ENCODE measurements at places on chromosomes 3 and 15.

DNA sequence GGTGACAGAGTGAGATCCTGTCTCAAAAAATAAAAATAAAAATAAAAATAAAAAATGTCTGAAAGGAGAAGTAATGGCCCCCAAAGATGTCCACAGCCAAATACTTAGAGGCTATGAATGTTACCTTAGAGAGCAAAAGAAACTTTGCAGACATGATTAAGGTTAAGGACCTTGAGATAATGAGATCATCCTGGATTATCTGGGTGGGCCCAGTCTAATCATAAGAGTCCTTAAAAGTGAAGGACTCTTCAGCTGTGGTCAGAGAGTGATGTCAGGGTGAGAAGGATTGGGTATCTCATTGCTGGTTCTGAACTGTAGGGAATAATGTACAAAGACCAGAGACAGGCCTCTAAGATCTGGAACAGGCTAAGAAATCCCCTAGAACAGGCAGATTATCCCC lies 84.9 kb upstream of the POU1F1 start:
- no peak for DNase-seq

DNA sequence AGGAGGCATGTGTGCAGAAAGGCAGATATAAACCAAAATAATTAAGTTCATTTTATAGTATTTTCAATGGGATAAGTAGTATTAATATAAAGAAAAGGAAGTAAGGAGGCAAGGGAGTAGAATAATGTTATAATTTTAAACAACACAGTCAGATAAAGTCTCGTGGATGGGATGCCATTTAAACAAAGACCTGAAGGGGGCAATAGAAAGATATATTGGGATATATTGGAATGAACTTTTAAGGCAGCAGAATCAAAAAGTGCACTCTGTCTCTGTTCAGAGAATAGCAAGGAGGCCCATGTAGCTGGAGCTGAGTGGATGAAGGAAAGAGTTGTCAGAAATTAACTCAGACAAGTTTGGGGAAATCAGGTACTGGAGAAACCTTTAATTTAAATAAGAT lies 158.7 kb downstream of the CGGBP1 start:
- DNase-seq: peak; percentile 1

- peak; percentile 18 for DNase-seq
Observed at GRCh38 chr15:64930778-64931371, 19.2 kb downstream of the ANKDD1A start.

GRCh38 chr3:23341147-23341838 lies 138.2 kb downstream of the UBE2E2 start:
- DNase-seq: no peak

- DNase-seq: peak; percentile 55
Observed at GRCh38 chr15:35448294-35448693, 97.7 kb downstream of the DPH6 start.

DNA sequence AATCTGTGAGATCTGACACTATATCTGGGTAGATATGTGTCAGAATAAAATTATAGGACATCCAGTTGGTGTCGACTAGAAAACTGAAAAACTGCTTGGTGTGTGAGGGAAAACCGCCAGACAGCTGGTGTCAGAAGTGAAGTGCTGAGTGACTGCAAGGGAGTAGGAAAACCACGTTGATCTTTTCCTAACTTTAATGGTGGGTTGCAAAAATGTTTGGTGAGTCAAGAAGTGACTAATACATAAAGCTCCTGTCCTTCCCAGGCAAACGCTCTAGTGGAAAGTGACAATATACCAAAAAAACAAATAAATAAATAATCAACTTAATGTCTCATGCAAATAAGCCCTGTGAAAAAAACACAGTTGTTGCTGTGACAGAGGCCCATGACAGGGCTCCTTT lies 7.3 kb upstream of the CD96 start:
- peak; percentile 61 for DNase-seq

DNA sequence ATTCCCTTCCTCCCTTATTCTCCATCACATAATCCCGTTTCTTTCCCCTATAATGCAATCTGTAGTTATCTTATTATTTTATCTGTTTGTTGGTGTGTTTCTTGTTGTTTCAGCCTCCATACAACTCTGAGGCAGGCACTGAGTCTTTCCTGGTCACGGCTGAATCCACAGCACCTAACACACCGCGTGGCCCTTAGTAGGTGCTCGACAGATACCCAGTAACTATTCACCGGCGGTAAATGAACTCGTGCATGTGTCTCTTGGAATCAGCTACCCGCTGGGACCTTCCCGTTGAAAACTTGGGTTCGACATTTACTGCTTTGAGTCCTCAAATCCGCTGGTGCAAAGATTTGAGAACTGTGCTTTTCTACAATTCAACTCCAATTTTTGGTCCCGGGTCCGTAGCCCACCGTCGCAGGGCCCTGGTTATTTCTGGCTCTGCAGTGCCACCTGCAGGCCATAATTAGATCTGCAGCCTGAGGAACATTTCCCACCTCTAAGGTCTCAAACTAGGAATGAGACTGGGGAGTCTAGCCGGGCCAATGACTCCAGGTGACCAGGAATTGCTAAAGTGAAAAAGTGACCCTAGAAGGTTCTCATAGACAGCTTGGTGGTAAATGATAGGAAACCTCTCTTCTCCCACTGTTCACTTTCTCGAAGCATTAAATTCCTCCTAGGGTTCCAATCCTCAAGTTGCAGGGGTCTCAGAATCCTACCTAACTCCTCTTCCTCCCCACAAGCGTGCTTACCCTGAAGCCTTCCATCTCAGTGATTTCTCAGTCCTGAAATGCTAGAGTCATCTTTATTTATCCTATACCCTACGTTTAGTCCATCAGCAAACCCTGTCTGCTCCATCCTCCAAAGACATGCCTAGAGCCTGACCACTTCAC lies 40.0 kb upstream of the TRH start:
- peak; percentile 23 for DNase-seq

DNA sequence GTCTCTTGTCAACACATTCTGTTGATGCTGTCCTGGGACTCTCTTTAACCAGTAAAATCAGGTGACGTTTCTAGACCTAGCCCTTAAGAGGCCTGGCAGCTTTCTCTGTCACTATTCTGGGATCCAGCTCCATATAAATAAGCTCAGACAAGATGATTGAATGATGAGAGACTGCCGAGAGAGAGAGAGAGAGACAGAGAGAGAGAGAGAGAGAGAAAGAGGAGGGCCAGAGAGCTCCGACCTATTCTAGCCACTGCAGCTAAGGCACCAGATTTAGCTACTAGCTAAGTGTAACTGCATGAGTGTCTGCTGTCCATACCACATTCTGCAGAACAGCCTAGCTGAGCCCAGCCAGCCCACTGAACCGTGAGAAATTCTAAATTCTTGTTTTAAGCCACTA lies 36.1 kb upstream of the CTXND1 start:
- DNase-seq: no peak

Data from fibroblast of skin of back (primary cell).